Hepatocyte (in vitro differentiated cells): ENCODE measurements at places on chromosomes 6 and 20. TPM values are rescaled to one million over a fixed set of nuclear protein-coding genes. Genes with fewer than 3 reads are reported as not detected.
A peak's percentile ranks its signal among the peaks of the same experiment; 100 is the strongest.

NRSN1 gene
- not detected in 2 replicates for total RNA-seq

HTR1B gene
- total RNA-seq = 0.36 and 0.47 TPM in 2 replicates

- no peak overlapping the region for H3K4me3 ChIP-seq
- no peaks in the 10 kb centered on the region for H3K36me3 ChIP-seq
- peak overlapping the region; percentile 49 for H3K27ac ChIP-seq
- H3K27me3 ChIP-seq = no peaks in the 10 kb centered on the region
Measured at GRCh38 chr6:3341467-3341866, 82.7 kb downstream of the PSMG4 start.

DNA sequence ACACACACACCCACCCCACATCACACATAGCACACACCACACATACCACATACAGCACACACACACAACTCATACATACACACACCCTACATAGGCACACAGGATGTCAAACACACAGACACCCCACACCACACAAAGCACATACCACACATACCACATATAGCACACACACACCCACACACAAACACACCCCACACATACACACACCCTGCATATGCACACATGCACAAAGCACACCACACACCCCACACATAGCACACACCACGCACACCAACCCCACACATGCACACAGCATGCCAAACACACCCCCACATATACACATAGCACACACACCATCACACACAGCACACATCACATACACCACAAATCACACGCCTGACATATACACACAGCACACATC, 79.1 kb downstream of the RAMACL start:
- no peaks in the 10 kb centered on the region for H3K36me3 ChIP-seq
- no peak for DNase-seq
- no peaks in the 10 kb centered on the region for H3K4me1 ChIP-seq
- H3K4me3 ChIP-seq = no peak overlapping the region
- H3K27ac ChIP-seq = no peak overlapping the region
- H3K27me3 ChIP-seq = no peaks in the 10 kb centered on the region

DNA sequence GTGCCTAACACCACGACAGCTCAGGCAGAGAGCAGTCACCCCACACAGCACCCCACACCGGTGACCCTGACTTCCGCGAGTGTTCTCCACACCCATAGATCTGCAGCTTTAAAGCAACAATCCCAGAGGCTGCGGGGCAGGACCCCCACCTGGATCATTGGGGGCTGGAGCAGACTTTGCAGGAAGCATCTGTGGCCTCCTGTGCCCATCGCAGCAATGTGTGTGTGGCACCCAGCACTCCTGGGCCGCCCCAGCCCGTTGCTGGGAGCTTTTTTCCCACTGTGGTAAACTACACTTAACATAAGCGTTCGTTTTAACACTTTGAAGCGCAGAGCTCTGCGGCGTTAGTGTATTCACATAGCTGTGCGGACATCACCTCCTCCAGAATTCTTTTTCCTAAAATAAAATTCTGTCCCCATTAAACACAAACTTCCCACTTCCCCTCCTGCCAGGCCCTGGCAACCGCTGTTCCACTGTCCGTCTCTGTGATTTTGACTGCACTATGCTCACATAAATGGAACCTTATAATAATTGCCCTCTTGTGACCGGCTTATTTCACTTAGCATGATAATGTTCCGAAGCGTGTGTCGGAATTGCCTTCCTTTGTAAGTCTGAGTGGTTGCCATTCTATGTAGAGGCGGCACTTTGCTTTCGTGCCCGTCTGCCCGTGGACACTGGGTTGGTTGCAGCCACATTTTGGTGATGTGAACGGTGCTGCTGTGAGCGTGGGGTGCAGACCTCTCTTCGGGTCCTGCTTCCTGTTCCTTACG, 382.5 kb downstream of the CDH4 start:
- H3K36me3 ChIP-seq = no peaks in the 10 kb centered on the region
- H3K27me3 ChIP-seq = no peaks in the 10 kb centered on the region
- DNase-seq = no peak
- no peaks in the 10 kb centered on the region for H3K4me1 ChIP-seq

- no peak overlapping the region for H3K4me3 ChIP-seq
- no peaks in the 10 kb centered on the region for H3K36me3 ChIP-seq
- DNase-seq = no peak
- no peak overlapping the region for H3K27ac ChIP-seq
- no peaks in the 10 kb centered on the region for H3K27me3 ChIP-seq
Measured at GRCh38 chr6:119043783-119044182, 34.7 kb downstream of the FAM184A start.

DNA sequence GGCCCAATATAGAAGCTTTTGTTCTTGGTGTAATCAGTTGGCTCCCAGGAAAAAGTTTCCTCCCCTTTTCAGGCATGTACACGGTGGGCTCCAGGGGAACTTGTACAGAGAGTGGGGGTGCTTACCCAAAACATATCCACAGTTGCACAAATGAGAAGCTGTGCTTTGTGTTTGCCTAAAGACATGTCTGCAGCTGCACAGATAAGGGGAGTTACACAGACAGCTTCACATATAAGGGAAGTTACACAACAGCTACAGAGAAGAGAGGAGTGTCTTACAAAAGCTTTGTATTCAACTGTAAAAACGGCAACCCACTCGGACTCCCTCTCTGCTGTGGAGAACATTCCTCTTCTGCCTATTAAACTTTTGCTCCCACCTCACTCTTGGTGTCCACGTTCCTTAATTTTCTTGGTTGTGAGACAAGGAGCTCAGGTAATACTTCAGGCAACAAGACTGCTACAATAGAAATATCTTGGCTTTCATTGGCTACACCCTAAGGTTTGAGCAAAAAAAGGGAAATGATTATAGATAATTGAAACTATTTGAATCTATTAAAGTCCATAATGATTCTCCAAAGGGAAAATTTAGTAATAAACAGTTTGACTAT, 7.4 kb upstream of the PNRC1 start:
- no peaks in the 10 kb centered on the region for H3K36me3 ChIP-seq
- DNase-seq = peak; percentile 40
- H3K27ac ChIP-seq = peak overlapping the region; percentile 69

DNA sequence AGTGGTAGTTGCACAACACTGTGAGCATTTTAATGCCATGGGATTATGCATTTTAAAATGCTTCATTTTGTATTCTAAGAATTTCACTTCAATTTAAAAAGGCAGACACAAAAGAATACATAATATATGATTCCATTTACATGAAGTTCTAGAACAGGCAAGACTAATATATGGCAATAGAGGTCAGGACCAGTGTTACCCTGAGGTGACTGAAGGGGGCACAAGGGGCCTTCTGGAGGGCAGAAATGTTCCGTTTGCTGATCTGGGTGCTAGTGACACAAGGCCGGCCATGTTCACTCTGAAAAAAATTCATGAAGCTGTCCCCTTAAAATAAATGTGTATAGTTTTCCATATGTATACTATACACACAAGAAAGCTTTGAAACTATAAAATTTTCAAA, 28.5 kb downstream of the TASP1 start:
- H3K4me1 ChIP-seq = no peaks in the 10 kb centered on the region
- no peaks in the 10 kb centered on the region for H3K27me3 ChIP-seq
- H3K36me3 ChIP-seq = no peaks in the 10 kb centered on the region
- no peak overlapping the region for H3K27ac ChIP-seq
- no peak overlapping the region for H3K4me3 ChIP-seq

GRCh38 chr20:11355345-11355744, 562.3 kb upstream of the BTBD3 start:
- no peak overlapping the region for H3K27ac ChIP-seq
- no peak for DNase-seq
- no peaks in the 10 kb centered on the region for H3K36me3 ChIP-seq
- no peak overlapping the region for H3K4me3 ChIP-seq
- H3K27me3 ChIP-seq = no peaks in the 10 kb centered on the region
- H3K4me1 ChIP-seq = no peaks in the 10 kb centered on the region

DNA sequence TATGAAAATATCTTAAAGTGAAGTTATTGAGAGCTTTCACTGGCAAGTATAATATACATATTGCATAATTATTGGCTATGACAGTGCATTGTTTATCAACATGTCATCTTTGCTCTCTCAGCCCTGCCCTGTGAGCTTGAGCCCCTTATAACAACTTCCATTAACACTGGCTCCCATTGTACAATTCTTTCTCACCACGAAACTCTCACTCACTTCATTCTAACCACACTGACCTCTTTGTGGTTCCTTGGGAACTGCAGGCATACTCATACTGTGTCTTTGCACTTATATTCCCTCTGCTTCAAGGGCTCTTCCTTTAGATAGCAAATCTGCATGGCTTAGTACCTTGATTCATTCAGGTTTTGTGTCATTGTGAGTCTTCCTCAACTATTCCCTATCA, 411.8 kb downstream of the CDKAL1 start:
- DNase-seq = no peak
- H3K4me1 ChIP-seq = no peaks in the 10 kb centered on the region
- H3K36me3 ChIP-seq = no peaks in the 10 kb centered on the region

GRCh38 chr6:52724406-52725121, 38.7 kb downstream of the GSTA2 start:
- H3K4me1 ChIP-seq = peaks cover 21% of the 10 kb centered on the region
- peak; percentile 85 for DNase-seq
- no peaks in the 10 kb centered on the region for H3K27me3 ChIP-seq
- H3K4me3 ChIP-seq = no peak overlapping the region
- no peaks in the 10 kb centered on the region for H3K36me3 ChIP-seq
- peak overlapping the region; percentile 93 for H3K27ac ChIP-seq

GRCh38 chr6:49515485-49516146, 15.9 kb downstream of the GLYATL3 start:
- DNase-seq = no peak
- H3K27me3 ChIP-seq = no peaks in the 10 kb centered on the region
- no peaks in the 10 kb centered on the region for H3K4me1 ChIP-seq
- H3K36me3 ChIP-seq = no peaks in the 10 kb centered on the region
- H3K4me3 ChIP-seq = no peak overlapping the region
